Kidney epithelial cell (primary cell): ENCODE measurements at places on chromosomes 2 and 18. TPM values are rescaled to one million over a fixed set of nuclear protein-coding genes. Genes with fewer than 3 reads are reported as not detected.

The SNTG2 gene
- 0.38 and 0.68 TPM in 2 replicates for total RNA-seq

The CCDC150 gene
- total RNA-seq: 3.5 and 4.4 TPM in 2 replicates

The LAMA3 gene
- 126 TPM in 2 replicates for total RNA-seq

The UGT1A4 gene
- total RNA-seq: not detected in 2 replicates

The IL36G gene
- not detected in 2 replicates for total RNA-seq

The SULT1C2 gene
- 8.4 and 10.4 TPM in 2 replicates for total RNA-seq
